ENCODE measurements at places on chromosomes 12 and 14. TPM values are rescaled to one million over a fixed set of nuclear protein-coding genes. Genes with fewer than 3 reads are reported as not detected.

Gene GLT8D2
- 3.1 TPM for total RNA-seq

Gene SOCS4
- 9.7 TPM for total RNA-seq

Gene STON2
- total RNA-seq: 12.7 TPM

Gene PMCH
- total RNA-seq: not detected

Gene SBNO1
- 22.6 TPM for total RNA-seq

Gene SLC48A1
- 52.5 TPM for total RNA-seq

Gene ERBB3
- total RNA-seq: 117 TPM

Gene ALKBH2
- total RNA-seq: 26.2 TPM
